ENCODE measurements at places on chromosomes 3 and 15.
A peak's percentile ranks its signal among the peaks of the same experiment; 100 is the strongest.

DNA sequence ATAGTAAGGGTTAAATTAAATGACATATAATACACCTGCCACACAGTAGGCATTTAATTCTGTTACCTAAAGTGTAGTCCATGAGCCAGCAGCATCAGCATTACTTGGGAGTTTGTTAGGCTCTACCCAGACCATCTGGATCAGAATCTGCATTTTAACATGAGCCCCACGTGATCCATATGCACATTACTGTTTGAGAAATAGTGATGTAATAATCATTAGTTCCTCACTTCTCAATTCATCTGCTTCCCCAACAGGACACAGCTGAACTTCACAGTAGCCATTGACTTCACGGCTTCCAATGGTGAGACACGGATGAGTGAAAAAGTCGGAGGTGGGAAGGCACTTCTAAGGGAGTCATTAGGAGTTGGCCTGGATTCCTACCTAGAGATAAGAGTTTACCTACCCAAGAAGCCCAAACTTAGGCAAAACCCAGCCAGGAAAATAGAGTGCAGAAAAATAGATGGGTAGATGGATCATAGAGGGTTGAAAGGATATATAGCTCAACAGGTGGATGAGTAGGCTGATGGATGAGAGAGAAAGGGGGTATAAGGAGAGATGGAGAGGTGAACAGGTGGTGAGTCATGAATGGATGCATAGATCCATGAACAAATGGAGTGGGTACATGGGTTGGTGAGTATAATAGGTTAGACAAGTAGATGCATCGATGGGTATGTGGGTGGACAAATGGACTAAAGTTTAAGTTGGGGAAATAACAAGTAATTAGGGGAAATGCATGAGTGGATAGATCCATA lies 13.3 kb downstream of the CPNE9 start:
- H3K36me3 ChIP-seq = no peaks in the 10 kb centered on the region
- H3K27ac ChIP-seq = no peak overlapping the region
- H3K27me3 ChIP-seq = no peaks in the 10 kb centered on the region

DNA sequence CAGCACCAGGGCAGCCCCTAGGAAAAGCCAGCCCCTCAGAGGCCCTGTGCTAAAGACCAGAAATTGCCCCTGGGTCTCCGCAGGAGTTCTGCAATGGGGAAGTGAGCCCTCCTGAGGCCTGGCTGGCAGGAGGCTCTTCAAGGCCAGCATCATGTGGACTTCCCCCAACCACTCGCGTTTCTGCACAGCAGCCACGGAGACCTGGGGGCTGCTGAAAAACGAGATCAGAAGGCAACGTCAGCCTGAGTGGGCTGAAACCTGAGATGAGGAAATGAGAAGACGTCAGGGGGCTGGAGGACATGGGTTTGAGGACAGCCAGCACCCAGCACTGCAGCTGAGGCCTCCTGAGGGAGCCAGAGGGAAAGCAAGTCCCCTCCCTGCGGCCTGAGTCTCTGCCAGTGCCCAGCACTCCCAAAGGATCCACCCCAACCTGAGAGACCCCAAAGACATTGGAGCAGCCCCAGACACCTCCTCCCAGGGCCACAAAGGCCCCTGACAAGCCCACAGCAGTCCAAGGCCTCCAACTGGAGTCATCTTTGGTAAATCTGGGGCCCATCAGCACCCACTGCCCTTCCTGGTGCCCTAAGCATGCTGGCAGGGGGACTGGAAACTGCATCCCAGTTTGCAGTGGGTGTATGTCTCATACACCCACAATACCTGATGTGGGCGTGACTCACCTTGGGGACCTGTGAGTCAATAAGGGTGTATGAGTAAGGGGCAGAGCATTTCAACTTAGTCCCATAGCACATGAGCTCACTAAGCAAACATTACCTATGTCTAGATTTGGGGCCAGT lies 29.2 kb upstream of the CYP11A1 start:
- H3K36me3 ChIP-seq = no peaks in the 10 kb centered on the region
- peak overlapping the region; percentile 6 for H3K4me3 ChIP-seq
- H3K4me1 ChIP-seq = peaks cover 68% of the 10 kb centered on the region
- H3K27ac ChIP-seq = peak overlapping the region; percentile 89

DNA sequence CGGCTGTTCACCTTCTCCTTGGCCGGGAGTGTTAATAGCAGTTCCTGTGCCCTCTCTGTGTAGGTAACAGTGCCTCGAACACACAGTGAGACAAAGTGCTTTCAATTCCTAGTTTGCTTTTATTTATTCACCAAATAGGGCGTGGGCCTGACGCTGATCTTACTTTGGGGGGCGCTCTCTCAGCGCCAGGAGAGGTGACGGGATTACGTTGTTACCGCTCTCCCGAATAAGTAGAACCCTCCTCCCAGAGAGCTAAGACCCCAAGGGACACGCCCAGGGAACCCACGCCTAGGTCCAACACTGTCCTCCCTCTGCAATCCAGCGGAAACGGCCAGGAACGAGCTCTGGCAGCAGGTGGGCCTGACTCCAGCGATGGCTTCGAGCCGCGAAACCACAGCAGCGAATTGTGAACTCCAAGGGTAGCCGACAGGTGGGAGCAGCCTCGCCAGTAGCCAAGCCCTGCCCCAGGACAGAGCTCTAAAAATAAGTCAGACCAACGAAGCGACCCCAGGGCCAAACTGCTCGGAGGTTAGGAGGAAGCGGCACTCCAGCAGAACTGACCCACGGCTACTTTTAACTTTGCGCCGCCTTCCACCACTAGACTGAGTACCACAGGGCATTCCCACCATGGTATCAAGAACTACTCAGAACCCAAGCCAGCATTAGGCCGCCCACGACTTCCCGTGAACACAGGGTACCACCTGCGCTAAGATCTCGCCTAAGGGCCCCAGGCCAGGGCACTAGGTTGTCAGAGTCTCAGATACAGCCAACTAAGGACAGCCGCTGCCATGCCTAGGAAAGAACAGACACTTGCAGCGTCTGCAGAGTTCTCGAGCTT lies 1.6 kb upstream of the SIN3A start:
- peak overlapping the region; percentile 92 for H3K27ac ChIP-seq
- H3K4me3 ChIP-seq = peak overlapping the region; percentile 97
- peaks cover 45% of the 10 kb centered on the region for H3K4me1 ChIP-seq
- peaks cover 39% of the 10 kb centered on the region for H3K36me3 ChIP-seq
- H3K27me3 ChIP-seq = no peaks in the 10 kb centered on the region
- DNase-seq = no peak

DNA sequence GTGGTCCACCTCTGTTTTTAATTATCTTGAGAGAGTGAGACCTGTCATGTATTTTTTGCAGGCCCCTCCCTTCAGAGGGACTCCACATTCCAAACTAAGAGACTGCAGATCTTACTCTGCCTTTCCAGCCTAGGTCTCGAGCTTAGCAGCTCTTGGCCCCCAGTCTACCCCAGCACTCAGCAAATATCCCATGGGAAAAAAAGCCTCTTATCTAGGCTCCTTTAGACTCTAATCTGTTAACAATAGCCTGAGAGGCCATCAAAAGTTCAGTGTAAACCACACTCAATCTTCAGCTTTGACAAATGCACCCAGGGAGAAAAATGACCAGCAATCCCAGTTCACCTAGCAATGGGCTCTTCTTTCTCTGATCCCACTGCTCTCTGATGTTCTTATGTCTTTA lies 8.6 kb upstream of the BLM start:
- H3K36me3 ChIP-seq = peaks cover 2% of the 10 kb centered on the region
- DNase-seq = no peak
- no peaks in the 10 kb centered on the region for H3K27me3 ChIP-seq
- no peak overlapping the region for H3K27ac ChIP-seq
- no peaks in the 10 kb centered on the region for H3K4me1 ChIP-seq

Measured in central memory CD8-positive, alpha-beta T cell (primary cell).